NCI-H774 (cell line): ENCODE measurements at places on chromosomes 1 and 21.

- DNase-seq, result peak; percentile 25
These were observed 33.0 kb downstream of the LAMC2 start for GRCh38 chr1:183218971-183219615.

DNA sequence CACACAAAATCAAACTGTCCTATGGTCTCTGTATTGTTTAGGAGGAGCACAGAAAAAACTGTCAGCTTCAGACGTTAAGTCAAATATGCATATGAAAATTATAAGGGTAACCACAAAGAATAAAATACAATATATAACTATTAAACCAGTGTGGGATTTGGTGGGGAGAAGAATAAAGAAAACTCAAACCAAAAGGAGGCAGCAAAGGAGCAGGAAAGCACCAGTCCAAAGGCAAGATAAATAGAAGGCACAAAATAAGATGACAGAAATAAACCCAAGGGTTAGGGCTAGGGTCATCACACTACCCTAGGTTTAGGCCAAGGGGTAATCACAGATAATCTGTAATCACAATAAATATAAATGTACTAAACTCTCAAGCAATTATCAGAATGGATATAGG is 32.8 kb downstream of the DLGAP3 start:
- DNase-seq, result no peak

- no peak for DNase-seq
These were observed 23.4 kb downstream of the VAV3 start for GRCh38 chr1:107941531-107941930.

DNA sequence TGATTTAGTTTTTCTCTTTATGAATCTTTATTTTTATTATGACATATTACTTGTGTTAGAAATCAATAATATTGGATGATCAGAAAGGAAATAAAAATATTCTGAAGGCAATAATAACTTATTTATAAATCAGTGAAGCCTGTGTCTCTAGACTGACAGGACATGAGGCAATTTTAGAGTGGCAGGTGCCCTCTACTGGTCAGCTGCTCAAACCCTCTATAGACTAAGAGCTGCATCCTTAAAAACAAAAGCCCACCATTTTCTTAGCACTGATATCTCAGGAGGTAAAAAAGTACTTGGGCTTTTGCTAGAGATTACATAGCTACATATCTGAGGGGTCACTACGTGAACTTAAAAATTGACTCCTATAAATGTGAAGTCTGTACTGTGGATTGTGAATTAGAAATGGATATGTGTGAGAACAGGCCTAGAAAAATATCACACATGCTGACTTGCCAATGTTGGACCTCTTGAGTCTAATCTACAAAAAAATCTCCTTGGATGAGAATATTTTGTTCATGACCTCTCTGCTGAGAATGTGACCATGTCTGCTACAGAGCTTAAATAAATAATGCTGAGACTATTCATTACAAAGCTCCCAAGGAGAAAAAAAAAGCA is 597.9 kb upstream of the ADAMTS5 start:
- peak; percentile 29 for DNase-seq

GRCh38 chr1:207330011-207330710 is 8.7 kb downstream of the CD55 start:
- DNase-seq, result no peak
